ENCODE measurements at places on chromosomes 4 and X.

- no peak for DNase-seq
Observed at GRCh38 chr4:176259330-176260090, 9.5 kb downstream of the ASB5 start.

- DNase-seq: no peak
Observed at GRCh38 chr4:183374950-183375555, 52.8 kb upstream of the CLDN24 start.

DNA sequence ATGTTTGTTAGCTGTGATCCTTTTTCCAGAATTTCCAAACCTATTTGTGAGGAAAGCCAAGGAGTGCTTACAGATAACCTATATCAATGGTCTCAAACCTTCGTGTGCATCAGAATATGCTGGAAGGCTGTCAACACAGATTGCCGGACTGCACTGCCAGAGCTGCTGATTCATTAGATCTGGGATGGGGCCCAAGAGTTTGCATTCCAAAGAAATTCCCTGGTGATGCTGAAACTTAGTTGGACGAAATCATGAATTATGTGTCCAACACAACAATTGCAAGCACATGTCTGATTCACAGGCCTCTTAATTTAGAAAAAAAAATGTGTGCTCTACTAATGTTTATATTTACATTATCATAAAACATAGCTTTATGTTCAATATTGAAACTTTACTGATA lies 544.0 kb upstream of the AMOT start:
- DNase-seq: no peak

DNA sequence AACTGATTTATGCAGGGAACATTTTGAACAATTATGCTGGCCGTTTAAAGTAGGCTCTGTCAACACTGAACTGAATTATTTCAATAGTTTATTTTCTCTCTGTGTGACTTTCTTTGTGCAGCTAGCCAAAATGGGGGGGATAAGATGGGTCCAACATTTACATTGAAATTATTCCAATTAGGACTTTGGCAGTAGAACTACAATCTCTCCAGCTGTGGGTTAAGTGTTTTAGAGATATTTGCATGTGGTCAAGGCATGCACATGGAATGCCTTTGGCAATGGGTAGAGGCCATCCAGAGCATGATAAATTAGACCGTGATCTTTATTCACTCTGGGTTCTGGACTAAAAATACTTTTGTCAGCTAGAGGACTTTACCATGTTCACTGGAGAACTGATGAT lies 107.9 kb upstream of the ELOVL6 start:
- no peak for DNase-seq

DNA sequence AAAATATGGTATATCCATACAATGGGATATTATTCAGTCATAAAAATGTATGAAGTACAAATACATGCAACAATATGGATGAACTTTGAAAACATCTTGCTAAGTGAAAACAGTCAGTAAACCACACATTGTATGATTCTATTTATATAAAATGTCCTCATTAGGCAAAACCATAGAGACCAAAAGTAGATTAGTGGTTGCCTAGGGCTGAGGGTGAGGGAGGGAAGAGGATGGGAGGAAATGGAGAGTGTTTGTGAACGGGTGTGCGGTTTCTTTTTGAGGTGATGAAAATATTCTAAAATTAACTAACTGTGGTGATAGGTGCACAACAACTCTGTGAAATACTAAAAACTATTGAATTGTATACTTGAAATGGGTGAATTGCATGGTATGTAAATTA lies 29.6 kb downstream of the TEX11 start:
- DNase-seq: no peak

DNA sequence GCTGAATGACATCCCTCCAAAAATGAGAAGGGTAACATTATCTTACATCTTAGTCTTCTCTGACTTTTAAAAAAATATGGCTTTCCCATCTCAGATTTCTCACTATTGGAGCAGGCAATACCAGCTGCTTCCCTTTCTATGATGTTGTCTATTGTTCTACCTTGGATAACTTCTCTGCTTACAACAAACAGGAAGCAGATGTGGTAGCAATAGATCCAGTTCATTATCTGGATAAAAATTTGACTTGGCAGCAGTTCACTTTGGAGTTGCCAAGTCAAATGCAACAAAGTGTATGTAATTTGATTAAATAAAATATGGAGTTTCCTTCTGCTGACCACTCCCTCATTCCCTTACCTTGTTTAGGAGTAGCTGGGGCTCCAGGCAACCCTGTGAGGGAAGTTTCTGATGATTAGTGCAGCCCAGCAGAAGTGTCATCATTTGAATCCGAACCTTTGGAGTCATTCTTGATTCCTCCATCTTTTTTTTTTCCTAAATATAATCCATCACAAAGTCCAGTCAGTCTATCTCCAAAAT lies 72.0 kb upstream of the GPRIN3 start:
- no peak for DNase-seq

DNA sequence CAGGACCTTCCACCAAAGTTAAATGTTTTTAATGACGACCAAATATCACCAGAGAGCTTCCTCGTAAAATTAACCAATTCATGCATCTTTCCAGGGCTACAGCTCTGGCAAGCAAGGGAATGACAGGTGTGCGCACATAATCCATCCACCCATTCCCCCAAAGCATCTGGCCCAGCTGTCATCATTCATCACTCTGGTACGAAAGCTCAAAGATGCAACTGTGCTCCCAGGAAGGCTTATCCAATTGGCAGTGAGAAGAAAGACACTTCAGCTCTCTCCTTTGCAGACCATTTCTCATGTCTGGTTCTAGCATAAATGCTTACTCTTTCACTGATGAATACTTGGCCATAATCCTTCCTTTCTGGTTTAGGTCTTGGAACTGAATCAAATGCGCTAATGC lies 139.2 kb downstream of the NSUN7 start:
- no peak for DNase-seq

DNA sequence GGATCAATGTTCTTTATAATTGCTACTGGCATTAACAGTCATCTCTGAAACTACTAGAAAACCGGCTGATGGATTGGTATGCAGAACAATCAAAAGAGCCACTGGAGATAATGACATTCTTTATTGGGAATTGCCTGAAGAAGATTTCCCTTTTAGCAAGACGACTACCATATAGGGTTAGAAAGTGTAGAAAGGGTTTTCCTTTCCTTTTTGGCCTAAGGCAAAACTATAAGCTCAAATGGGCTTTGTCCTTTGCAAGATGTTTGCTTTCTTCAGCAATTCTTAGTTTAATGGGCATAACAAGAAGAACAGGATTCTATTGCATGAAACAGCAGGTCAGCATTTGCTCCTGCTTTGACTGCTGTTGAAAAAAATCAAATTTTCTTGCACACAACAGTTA lies 214.2 kb upstream of the PCDH10 start:
- DNase-seq: no peak

GRCh38 chr4:4759232-4759631 lies 100.2 kb upstream of the MSX1 start:
- DNase-seq: no peak

- no peak for DNase-seq
Observed at GRCh38 chrX:102126863-102127262, 1.4 kb downstream of the TCEAL2 start.

DNA sequence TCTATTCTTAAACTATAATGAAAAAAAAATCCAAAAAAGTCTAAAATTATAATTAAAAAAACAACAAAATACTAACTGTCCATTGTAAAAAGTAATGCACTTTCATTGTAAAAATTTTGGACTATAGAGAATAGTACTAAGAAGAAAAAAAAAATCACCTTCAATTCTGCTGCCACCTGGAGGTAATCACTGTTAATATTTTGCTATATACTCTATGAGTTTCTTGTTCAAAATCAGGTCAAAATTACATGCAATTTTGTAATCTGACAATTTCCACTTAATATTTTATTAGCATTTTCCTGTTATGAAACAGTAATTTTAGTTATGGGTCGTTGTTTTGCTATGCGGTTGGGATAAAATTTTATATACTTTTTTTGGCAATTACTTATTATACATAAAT lies 62.0 kb downstream of the HTT start:
- no peak for DNase-seq

DNA sequence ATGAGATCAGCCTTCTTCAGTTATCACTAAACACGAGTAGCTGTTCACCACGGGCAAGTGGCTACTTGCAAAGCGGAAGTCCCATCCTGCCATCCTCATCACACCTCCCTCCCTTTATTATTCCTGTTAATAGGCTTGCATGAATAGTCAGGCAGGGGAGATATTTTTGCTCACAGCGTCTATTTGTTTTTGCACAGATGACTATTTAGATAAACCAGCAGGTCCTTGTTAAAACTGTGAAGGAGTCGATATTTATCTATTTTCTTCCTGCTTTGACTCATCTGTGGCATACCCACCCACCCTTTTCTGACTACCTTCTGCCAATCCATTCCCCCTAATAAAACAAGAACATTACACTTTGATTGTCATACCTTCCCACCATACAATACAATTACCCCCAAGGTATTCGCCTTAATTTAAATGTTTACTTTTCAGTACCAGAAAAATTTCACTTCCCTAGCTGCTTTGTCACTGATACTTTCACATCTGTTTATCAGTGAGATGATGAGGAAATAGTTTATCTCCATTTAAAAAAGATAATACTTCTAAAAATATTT lies 96.6 kb upstream of the BANK1 start:
- DNase-seq: no peak

- no peak for DNase-seq
Observed at GRCh38 chrX:123971982-123972381, 10.5 kb downstream of the STAG2 start.

DNA sequence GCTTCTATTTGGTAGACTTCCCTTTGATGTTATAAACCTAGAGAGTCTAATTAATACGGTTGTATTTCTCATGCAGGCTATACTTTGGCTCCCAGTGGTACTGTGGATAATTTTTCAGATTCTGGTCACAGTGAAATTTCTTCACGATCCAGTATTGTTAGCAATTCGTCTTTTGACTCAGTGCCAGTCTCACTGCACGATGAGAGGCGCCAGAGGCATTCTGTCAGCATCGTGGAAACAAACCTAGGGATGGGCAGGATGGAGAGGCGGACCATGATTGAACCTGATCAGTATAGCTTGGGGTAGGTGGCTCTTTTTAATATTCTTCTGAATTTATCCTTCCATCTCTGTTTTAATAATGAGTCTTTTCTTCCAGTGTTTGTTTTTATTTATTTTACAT lies 249.7 kb downstream of the RAPGEF2 start:
- no peak for DNase-seq

DNA sequence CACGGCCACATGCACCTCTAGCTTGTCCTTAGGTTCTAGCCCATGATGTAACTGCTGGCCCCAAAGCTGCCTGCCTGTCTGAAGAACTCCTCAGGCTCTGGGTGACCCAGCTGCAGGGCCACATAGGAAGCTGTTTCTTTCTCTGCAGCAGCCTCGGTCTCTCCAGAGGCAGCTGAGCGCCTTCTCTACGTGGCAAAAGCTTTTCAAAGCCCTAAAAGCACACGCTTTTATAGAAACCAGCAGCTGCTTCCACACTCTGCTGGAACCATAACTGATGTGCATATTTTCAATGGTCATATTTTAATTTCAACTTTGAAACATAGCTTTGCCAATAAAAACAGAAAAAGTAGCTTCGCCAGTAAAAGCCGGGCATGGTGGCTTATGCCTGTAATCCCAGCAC lies 37.4 kb downstream of the FAM53A start:
- DNase-seq: no peak

- no peak for DNase-seq
Observed at GRCh38 chr4:100070868-100071267, 119.4 kb downstream of the DDIT4L start.

DNA sequence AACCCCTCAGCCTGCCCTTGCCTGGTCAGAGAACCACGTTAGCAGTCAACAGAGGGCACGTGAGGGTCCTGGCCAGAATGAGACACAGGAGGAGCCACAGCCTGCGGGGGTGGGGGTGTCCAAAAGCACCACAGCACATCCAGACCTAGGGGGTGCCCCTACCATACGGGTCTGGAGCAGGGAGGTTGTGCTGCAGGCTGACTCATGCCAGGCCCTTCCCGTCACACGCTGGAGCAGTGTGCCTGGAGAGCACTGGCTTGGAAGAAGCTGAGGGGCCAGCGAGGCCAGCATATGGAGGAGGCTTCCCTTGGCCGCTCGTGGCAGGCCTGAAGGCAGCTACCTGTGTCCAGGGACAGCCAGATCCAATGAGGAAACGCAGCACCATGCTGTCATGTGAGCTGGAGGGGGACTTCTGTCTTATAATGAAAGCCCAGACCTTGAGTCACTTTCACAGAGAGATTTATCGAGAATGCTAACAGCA lies 1.5 kb upstream of the IRAK1 start:
- no peak for DNase-seq

- DNase-seq: peak; percentile 41
Observed at GRCh38 chr4:2280531-2281300, 18.8 kb upstream of the MXD4 start.

DNA sequence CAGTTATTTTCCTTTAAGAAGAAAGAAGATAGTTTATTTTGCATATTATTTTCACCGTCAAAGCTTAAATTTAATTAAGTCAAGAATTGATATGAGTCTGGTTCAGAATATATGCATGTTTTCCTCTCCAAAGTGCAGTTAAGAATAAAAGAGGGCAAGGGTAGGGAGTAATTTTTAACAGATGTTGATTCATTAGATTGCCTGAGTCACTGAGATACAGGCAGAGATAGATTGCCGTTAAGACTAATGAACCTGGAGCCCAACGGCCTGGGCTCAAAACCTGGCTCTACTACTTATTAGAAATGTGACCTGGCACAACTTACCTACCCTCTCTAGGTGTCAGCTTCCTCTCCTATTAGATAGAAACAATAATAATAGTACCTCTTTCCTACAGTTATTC lies 1037.4 kb upstream of the PABPC4L start:
- DNase-seq: no peak

DNA sequence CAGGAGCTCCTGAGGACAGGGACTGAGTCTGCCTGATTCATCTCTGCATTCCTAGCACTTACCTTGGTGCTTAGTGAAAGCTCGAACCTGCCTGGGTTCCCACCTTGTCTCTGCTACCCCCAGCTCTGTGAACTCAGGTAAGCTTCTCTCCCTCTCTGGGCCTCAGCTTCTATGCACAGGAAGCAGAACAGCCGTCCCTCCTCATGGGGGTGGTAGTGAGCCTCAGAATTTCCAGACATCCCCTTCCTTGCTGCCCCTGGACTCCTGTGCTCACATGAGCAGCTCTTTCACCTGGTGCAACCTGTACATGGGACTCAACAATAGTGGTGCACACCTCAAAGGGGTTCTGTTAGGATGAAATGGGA lies 50.8 kb downstream of the HTRA3 start:
- DNase-seq: no peak

DNA sequence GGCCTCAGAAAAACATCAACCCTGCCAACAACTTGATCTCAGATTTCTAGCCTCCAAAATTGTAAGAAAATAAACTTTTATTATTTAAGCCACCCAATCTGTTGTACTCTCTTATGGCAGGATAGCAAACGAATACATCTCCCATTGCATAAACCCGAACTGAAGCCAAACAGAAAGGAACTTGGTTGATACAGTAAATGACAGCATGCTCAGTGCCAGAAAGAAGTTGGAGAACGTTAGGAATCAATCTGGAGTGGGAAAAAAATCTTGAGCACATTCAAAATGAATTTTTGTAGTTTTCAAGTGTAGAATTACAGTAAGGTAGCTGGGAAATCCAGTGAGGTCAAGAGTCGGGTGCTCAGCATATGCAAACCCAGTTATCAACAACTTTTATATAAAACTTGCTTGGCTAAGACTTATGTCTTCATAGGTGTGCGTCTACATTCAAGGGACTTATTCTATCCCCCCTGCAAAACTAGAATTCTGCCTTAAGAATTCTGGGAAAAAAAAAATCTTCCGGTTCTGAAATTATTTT lies 157.5 kb upstream of the ANKRD50 start:
- DNase-seq: no peak
